Liver (tissue), 10 donors: ENCODE measurements at places on chromosomes 1 and 21. TPM values are rescaled to one million over a fixed set of nuclear protein-coding genes. Genes with fewer than 3 reads are reported as not detected.

The UMODL1 gene
- total RNA-seq, result 0.08 TPM

GRCh38 chr1:59133997-59134396 lies 162.9 kb upstream of the FGGY start:
- no peaks in the 10 kb centered on the region for H3K27me3 ChIP-seq
- H3K27ac ChIP-seq, result no peak overlapping the region
- DNase-seq, result no peak
- no peaks in the 10 kb centered on the region for H3K36me3 ChIP-seq

DNA sequence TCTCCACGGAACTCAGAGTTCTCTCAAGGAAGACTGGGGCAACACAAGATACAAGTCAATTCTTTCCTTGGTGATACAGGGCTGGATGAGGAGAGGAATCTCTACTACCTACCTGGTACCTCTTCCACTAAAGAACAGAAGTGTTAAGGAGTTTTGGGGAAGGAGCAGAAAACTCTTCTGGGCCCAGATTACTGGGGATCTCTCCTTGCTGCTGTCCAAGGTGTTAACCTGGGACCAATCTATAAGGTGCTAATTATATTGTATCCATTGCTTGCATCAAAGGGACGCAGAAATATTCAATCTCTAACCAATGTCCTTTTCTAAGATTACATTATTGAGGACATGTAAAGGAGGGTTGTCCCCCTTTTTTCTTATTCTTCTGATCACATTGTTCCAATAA lies 1102.5 kb downstream of the AMY1C start:
- no peak for DNase-seq
- H3K27me3 ChIP-seq, result no peaks in the 10 kb centered on the region
- no peak overlapping the region for H3K27ac ChIP-seq
- H3K4me3 ChIP-seq, result no peak overlapping the region

DNA sequence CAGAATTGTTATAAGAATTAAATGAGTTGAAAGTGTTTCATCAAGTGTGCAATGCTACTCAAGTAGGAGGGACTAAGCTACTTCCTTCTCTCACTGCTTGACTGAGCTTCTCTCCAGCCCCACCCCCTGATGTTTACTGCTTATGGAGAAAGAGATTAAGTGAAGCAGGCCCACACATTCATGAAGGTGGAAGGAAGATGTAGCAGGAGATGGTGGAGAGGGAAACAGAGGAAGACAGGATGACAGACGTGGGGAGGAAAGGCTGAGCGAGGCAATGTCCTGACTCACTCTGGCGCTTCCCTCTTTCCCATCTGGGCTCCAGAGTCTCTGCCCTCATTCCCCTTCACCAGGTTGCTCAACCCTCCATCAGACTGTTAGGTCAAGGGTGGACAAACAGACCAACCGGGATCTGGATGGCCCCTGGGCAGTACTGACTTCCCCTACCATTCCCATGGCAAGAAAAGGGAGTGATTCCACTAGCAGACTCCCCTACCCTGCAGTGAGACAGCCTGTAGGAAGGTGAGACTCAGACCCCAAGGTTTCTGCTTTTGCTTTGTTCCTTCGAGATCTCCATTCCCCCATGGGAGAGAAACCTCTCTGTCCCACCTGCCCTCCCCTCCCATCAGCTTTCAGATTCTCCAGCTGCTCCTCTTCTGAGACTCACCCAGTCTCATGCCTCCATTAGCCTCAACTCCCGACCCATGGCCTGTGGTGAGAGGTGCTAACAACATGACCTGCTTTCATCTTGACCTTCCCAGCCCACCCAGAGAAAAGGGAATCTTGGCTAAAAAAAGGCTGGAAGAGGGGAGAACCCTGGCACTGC lies 3.1 kb upstream of the ARHGEF2 start:
- DNase-seq, result peak; percentile 56
- H3K4me3 ChIP-seq, result no peak overlapping the region
- H3K27me3 ChIP-seq, result no peaks in the 10 kb centered on the region
- no peak overlapping the region for H3K27ac ChIP-seq
- H3K4me1 ChIP-seq, result no peaks in the 10 kb centered on the region
- H3K36me3 ChIP-seq, result no peaks in the 10 kb centered on the region

- H3K27ac ChIP-seq, result peak overlapping the region; percentile 10
- peaks cover 5% of the 10 kb centered on the region for H3K4me1 ChIP-seq
- no peaks in the 10 kb centered on the region for H3K27me3 ChIP-seq
- no peaks in the 10 kb centered on the region for H3K36me3 ChIP-seq
Observed at GRCh38 chr1:41917835-41918449, 780 bp downstream of the HIVEP3 start.

GRCh38 chr1:53892911-53893310 lies 1.1 kb upstream of the DIO1 start:
- peaks cover 23% of the 10 kb centered on the region for H3K4me1 ChIP-seq
- no peaks in the 10 kb centered on the region for H3K27me3 ChIP-seq
- DNase-seq, result no peak
- H3K27ac ChIP-seq, result no peak overlapping the region

GRCh38 chr1:171953835-171954234 lies 112.5 kb downstream of the DNM3 start:
- H3K27ac ChIP-seq, result no peak overlapping the region
- H3K27me3 ChIP-seq, result no peaks in the 10 kb centered on the region
- no peak for DNase-seq
- no peaks in the 10 kb centered on the region for H3K36me3 ChIP-seq

DNA sequence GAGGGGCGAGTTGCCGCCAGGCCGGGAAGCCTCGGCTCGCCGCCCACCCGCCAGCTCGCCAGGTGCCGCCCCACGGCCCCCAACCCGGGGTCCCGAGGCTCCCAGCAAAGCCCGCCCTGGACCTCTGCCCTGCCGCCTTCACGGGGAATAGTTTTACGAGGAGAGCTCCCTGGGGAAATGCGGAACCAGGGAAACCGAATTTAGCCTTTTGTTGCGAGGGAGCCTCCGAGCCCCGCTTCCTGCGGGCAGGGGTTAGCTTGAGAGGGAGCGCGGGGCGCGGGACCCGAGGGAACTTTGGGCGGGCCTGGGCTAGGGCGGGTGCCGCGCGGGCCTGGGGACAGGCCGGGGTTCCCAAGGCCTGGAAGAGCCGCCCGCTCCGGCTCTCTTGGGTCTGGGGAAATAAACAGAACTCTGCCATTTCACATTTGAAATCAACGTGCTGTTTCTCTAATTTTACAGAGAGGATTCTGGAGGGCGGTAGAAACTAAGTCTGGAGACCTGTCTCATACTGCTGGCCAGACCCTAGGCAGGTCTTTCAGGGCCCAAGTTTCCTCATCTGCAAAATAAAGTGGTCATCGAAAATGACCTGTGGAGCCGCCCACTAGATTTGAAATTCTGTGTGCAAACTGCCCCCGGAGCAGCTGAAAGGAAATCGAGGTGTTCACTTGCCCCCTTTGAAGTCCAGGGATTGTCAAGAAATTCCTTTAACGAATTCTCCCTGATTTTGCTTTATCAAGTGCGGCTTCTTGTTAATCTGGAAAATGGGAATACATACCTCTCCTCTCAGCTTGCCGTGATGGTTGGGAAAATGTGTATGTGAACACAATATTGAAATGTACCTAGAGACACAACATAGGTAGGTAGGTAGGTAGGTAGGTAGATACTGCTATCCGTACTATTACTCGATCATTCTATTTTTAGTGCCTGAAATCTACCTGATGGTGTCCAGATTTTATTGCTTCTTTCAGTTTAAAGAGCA lies 749 bp upstream of the GLUL start:
- DNase-seq, result no peak
- peaks cover 11% of the 10 kb centered on the region for H3K4me1 ChIP-seq
- no peaks in the 10 kb centered on the region for H3K36me3 ChIP-seq
- H3K27ac ChIP-seq, result peak overlapping the region; percentile 94

GRCh38 chr1:214717351-214717750 lies 114.4 kb downstream of the CENPF start:
- no peaks in the 10 kb centered on the region for H3K4me1 ChIP-seq
- no peak overlapping the region for H3K27ac ChIP-seq
- no peak overlapping the region for H3K4me3 ChIP-seq
- DNase-seq, result no peak

GRCh38 chr1:107091418-107091817 lies 34.9 kb downstream of the PRMT6 start:
- H3K27ac ChIP-seq, result no peak overlapping the region
- no peaks in the 10 kb centered on the region for H3K4me1 ChIP-seq
- no peaks in the 10 kb centered on the region for H3K36me3 ChIP-seq
- H3K4me3 ChIP-seq, result no peak overlapping the region

DNA sequence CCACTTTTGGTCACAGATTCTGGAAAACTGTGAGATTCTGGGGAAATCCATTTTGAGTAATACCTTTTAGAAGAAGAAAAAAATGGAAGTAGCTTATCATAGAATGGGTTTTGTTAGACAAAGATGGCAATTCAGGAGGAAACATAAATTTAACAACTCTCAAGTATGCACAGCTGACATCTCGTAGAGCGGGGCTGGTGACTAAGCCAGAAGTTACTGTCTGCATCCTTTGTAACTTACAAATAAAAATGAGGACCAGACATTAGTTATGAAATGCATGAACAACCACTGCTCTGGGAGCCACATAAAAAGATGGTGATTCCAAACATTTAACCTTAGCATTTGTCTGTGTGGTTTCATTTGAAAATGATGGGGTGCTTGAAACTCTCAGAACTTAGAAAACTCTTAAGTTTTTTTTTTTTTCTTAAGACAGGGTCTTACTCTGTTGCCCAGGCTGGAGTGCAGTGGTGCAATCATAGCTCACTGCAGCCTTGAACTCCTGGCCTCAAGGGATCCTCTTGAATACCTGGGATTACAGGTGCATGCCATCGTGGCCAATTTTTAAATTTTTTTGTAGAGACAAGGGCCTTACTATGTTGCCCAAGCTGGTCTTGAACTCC lies 49.2 kb upstream of the ATP5PO start:
- H3K4me1 ChIP-seq, result peaks cover 12% of the 10 kb centered on the region
- no peaks in the 10 kb centered on the region for H3K27me3 ChIP-seq
- no peaks in the 10 kb centered on the region for H3K36me3 ChIP-seq
- H3K27ac ChIP-seq, result no peak overlapping the region
- DNase-seq, result no peak

GRCh38 chr1:27598902-27599528 lies 4.9 kb downstream of the AHDC1 start:
- peak overlapping the region; percentile 65 for H3K27ac ChIP-seq
- no peaks in the 10 kb centered on the region for H3K27me3 ChIP-seq
- no peaks in the 10 kb centered on the region for H3K36me3 ChIP-seq
- no peak for DNase-seq
- peaks cover 12% of the 10 kb centered on the region for H3K4me1 ChIP-seq
- no peak overlapping the region for H3K4me3 ChIP-seq

DNA sequence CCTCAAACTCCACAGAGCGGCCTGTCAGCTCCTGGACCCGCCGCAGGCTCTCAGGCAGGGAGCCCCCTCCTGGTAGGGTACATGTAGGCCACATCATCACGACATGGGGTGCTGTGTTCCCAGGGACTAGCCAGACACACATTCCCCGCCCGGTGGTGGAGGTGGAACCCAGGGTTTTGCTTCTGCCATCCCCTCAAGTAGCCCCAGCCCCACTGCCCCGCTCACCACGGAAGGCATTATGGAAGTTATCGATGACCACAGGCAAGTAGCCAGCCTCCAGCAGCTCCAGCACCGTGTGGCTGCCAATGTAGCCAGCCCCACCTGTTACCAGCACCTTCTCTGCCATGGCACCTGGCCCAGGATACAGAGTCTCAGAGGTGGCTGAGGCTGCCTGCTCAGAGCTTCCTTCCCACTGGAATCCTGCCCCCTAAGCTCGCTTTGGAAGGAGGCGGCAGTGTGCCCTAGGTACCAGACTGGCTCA lies 1.9 kb downstream of the GALE start:
- H3K27me3 ChIP-seq, result no peaks in the 10 kb centered on the region
- peak overlapping the region; percentile 100 for H3K27ac ChIP-seq
- H3K4me3 ChIP-seq, result no peak overlapping the region

DNA sequence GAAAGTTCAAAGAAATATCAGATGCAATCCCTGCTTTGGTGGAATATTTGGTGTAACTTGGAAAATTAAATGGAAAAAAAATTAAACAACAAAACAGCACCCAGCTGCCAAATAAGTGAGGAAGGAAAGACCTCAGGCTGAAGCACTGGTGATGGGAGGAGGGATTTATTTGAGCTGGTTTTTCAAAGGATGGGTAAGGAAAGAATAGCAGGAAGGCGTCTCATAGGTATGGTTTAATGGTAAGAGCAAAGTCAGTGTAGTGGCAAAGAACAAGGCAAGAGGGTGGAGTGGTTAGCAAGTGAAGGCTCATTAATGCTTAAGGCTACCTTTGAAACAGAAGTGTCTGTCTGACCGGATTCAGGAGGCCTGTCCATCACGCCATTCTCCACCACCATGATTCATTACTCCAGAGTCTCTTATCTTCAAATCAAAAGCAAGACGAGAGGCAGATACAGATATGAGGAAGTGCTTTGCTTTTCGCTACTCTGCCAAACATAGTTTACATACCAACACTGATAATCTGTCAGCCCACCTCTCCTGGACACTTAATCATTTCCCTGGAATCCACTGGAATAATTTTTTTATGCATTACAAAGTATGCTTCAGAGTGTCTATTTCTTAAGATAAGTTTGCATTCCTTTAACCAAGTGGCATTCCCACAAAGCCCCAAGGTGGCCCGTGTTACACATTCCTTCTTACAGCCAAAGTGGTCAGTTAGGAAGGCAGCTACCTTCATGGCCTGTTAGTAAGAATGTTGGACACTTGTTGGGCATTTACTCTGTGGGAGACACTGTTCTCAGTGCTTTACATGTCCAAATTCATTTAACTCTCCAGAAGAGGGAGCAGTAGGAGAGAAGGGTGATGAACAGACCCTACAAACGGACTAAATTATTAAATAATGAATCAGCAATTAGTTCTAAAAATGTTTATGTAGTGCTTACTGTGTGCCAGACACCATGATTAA lies 146.6 kb downstream of the ROR1 start:
- H3K36me3 ChIP-seq, result no peaks in the 10 kb centered on the region
- no peak overlapping the region for H3K4me3 ChIP-seq
- no peak for DNase-seq
- no peaks in the 10 kb centered on the region for H3K27me3 ChIP-seq
- H3K27ac ChIP-seq, result no peak overlapping the region

The CORT gene
- 0.28 TPM for total RNA-seq

The LAD1 gene
- total RNA-seq, result 4.6 TPM

The LAMC2 gene
- 0.05 TPM for total RNA-seq
